ENCODE measurements at places on chromosomes 2 and 18.

DNA sequence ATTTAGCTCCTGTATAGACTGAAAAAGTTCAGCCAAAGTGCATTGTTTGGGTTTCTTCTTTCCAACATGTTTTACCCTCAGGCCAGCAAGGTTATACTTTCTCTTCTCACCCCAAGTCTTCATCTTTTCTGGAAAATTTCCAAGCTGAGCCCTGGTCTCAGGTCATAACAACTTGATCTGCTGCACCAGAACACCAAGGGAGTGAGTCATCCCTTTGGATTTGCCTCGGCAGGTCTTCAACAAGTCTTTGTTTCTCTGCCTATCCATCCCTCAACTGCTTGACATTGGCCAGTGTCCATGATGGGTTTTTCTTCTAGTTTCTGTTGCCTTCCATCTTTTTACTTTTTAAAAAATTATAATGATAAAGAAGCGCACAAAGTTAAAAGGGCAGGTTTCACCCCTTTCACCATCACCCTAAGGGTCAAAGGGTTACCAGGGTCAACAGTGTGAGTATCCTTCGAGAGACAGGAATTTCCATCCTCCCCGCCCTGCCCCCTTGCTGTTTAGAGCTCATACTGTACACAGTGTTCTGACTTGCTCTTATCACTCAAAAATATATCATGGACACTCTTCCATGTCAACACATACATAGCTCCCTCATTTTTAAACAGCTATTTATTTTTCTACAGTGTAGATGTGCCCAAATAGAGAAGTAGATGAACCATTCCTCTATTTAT is 5.7 kb upstream of the SPATS2L start:
- no peak for DNase-seq

DNA sequence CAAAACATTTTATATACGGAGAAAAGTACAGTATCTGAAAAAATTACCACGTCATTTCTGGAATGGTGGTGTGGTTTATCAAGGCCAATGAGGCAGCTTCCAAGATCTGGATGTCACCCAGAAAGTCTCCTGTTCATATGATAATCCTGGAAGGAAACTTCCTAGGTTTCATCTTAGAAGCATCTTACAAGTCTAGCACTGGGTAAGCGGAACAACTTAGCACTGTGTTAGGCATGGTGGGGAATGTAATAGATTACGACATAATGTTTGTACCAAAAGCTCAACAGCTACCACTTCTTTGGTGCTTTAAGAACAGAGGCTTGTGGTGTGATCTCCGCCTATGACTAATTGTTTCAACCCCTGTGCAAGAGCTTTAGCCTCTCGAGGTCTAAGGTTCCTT is 63.1 kb upstream of the LYPD1 start:
- no peak for DNase-seq

GRCh38 chr18:21762181-21762772 is 21.7 kb downstream of the MIB1 start:
- no peak for DNase-seq

DNA sequence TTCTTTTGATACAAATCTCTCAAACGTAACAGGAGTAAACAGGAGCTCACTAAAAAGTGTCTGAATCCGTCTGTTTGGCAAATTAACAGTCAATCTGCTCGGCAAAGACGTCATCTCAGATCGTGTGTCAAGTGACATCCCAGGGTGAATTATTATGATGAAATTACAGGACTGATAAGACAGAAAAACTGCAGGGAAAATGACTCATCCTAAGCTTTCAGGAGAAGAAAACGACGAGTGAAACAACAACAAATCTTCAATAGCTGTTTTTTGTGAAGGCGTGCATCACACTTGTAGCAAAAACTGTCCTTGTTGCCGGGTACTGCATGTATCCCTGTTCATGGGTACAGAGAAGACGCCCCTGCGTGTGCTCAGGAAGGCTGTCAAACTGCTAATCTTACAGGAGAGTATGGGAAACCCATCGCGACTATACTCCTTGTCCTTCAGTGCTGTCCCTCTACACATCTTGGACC is 24.9 kb downstream of the EPB41L3 start:
- no peak for DNase-seq

GRCh38 chr2:81528852-81529480 is 1224.4 kb upstream of the LRRTM1 start:
- DNase-seq, result no peak

Measured in suppressor macrophage treated with lipopolysaccharide for 1 hour (primary cell).